GM10248 (cell line): ENCODE measurements at places on chromosomes 6 and 20.

- DNase-seq = no peak
These were observed 49.3 kb downstream of the SPATA2 start for GRCh38 chr20:49866051-49866450.

GRCh38 chr6:38306931-38307330 lies 332.8 kb downstream of the BTBD9 start:
- DNase-seq = no peak

DNA sequence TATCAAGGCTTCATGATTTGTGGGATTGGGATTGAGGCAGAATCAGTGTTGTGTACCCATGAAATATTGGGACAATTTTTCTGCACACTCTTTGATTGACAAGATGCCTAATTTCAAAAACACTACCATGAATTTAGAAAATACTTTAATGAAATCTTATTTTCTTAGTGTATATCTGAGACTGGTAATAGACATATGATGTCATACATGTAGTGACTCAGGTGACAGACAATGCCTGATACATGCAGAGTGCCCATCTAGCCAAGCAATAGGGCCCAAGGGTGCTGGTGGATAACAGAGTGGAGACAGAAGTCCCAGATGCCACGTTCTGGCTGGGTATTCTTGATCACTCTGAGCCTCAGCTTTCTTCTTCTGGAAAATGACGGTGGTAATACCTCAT lies 279.6 kb upstream of the ARID1B start:
- DNase-seq = no peak

- DNase-seq = no peak
These were observed 14.5 kb upstream of the TFB1M start for GRCh38 chr6:155328539-155329459.

- DNase-seq = no peak
These were observed 740.9 kb downstream of the FRK start for GRCh38 chr6:115319823-115320222.

GRCh38 chr6:28353981-28354676 lies 4.4 kb downstream of the ZKSCAN3 start:
- no peak for DNase-seq

DNA sequence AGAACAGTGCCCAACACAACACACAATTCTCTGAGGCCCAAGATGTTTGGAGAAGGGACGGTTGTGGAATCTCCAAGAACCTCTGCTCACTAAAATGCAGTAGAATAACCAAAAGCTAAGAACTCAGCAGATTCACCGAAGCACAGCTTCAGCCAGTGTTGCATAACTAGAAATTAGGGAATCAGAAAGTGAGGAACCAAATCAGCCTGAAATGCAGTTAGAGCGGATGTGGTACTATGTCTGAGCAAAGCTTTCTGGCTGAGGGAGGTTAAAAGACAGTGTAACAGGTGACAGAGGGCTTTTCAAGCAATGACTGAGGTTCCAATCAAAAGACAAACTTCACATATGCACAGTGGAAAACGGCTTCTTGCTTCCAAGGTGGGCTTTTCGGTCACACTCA lies 197.9 kb upstream of the KCNK16 start:
- DNase-seq = no peak

- no peak for DNase-seq
These were observed 125.3 kb downstream of the ANKS1A start for GRCh38 chr6:35014341-35014740.
